ENCODE measurements at places on chromosomes 3 and 15. TPM values are rescaled to one million over a fixed set of nuclear protein-coding genes. Genes with fewer than 3 reads are reported as not detected.

DNA sequence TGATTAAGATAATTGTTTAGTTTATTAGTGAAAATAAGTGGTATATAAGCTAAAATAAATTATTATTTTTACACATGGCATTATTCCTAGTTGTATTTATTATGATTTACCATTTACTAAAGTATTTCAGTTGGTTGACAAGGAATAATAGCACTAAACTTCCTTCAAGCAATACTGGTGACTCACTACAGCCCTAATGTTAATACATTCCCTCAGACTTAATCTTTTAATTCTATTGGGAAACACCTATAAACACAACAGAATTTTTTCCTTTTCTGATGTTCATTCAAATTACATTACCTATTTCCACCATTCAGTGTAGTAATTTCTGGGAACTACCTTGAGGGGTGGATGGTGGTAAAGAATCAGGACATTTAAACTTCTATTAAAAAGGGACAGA, 264.0 kb downstream of the TIGIT start:
- no peak for DNase-seq
- peaks cover 35% of the 10 kb centered on the region for H3K4me1 ChIP-seq
- no peak overlapping the region for H3K4me3 ChIP-seq
- peaks cover 7% of the 10 kb centered on the region for H3K36me3 ChIP-seq
- no peak overlapping the region for H3K27ac ChIP-seq

DNA sequence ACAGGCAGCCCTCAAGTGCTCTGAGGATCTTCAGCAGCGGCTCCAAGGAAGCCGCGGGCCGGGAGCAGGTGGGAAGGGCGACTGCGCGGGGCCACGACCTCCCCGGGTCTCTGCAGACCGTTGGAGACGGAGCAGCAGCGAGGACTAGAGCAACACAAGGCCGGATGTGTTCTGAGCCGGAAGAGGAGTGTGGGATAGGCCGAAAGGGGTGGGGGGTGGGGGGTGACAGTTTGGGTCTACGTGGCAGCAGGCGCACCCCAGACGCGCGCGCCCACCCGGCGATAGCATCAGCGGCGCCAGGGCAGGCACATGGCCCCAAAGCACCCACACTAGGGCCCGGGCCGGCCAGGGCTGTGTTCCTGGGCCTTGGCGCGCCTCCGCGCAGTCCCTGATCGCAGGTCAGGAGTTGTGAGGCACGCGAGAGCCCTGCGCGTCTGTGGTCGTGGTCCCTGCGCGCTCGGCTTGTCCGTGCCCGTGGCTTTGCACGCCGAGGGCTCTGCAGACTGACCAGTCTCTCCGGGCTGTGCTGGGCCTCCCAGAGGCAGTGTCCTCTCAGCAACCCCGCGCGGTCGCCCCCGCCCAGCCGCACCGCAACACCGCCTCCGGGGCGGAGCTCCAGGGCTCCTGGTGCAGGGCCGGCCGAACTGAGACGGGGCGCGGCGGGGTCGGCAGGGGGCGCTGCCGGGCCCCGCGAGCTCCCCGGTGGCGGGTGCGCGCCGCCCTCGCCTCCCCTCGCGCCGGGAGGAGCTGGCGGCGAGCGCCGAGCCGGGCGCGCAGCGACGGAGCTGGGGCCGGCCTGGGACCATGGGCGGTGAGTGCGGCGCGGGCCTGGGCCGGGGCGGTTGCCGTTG, at the start of gene PXYLP1:
Gene PXYLP1 (plus strand): TSS at position 725 of the 851 bp plus-strand sequence. CDS start 28,351 bp downstream, outside the sequence.
- peaks cover 9% of the 10 kb centered on the region for H3K36me3 ChIP-seq
- peak within 1 kb of the TSS; percentile 74 for H3K4me3 ChIP-seq
- H3K4me1 ChIP-seq: peaks cover 37% of the 10 kb centered on the region
- peak within 1 kb of the TSS; percentile 75 for H3K27ac ChIP-seq

DNA sequence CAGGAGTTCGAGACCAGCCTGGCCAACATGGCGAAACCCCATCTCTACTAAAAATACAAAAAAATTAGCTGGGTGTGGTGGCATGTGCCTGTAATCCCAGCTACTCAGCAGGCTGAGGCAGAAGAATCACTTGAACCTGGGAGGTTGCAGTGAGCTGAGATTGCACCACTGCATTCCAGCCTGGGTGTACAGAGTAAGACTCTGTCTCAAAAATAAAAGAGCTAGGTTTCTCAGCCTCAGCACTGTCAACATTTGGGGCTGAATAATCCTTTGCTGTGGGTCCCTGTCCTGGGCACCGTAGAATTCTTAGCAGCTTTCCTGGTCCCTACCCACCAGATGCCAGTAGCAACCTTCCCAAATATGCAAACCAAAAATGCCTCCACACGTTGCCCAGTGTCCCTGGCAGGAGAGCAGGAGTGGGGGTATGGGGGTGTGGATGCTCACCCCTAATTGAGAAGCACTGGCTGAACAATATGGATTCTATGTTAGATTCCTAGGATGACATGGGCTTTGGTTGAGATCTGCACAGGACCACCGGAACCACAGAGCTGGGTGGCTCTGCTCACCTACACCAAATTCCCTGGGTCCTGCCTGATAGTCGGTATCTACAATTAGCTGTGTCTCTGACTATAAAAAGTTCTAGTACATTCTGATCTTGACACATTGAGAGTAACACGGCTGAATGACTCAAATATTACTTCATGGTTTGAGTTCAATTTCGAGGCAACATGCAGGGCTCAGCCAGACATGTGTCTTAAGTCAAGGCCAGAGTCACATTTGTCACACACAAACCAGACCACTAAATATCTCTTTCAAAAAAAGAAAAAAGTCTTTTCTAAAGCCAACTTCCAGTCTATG, 577.0 kb upstream of the MDFIC2 start:
- peaks cover 1% of the 10 kb centered on the region for H3K36me3 ChIP-seq
- DNase-seq: no peak
- peak overlapping the region; percentile 75 for H3K27ac ChIP-seq
- H3K4me3 ChIP-seq: no peak overlapping the region
- peaks cover 24% of the 10 kb centered on the region for H3K4me1 ChIP-seq
- no peaks in the 10 kb centered on the region for H3K27me3 ChIP-seq

DNA sequence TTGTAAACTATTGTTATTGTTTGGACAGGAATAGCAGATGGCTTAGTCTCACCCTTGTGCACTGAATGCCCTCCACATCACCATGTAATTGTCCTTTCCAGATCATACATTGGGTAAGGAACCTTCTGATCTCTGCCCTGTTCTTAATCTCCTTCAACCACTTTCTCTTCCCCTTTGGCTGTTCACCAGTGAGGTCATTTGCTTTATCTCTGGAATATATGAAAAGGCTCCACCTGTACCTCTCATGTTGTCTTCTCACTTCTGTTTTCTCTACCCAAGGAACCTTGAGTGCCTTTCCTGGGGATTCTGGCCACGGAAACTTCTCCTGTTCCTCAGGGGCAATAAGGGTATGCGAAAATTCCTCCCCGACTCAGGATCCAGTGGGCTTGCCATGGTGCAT, 28.5 kb downstream of the MCTP2 start:
- H3K27me3 ChIP-seq: peaks cover 3% of the 10 kb centered on the region
- DNase-seq: no peak
- no peaks in the 10 kb centered on the region for H3K36me3 ChIP-seq
- H3K27ac ChIP-seq: no peak overlapping the region

Gene AADACL2
- total RNA-seq: not detected

Gene FAM81A
- 0.54 TPM for total RNA-seq

- H3K36me3 ChIP-seq: peaks cover 2% of the 10 kb centered on the region
- peak overlapping the region; percentile 63 for H3K27ac ChIP-seq
- DNase-seq: no peak
- H3K4me1 ChIP-seq: peaks cover 21% of the 10 kb centered on the region
- H3K27me3 ChIP-seq: peaks cover 28% of the 10 kb centered on the region
Observed at GRCh38 chr15:42031198-42031915, 10.5 kb upstream of the PLA2G4E start.

GRCh38 chr3:152236716-152237115, 32.0 kb upstream of the MBNL1 start:
- H3K36me3 ChIP-seq: no peaks in the 10 kb centered on the region
- H3K27me3 ChIP-seq: no peaks in the 10 kb centered on the region
- DNase-seq: no peak
- no peak overlapping the region for H3K4me3 ChIP-seq
- peak overlapping the region; percentile 28 for H3K27ac ChIP-seq

GRCh38 chr3:45332493-45332892, 55.9 kb upstream of the LARS2 start:
- H3K4me3 ChIP-seq: no peak overlapping the region
- no peaks in the 10 kb centered on the region for H3K36me3 ChIP-seq
- no peak for DNase-seq

DNA sequence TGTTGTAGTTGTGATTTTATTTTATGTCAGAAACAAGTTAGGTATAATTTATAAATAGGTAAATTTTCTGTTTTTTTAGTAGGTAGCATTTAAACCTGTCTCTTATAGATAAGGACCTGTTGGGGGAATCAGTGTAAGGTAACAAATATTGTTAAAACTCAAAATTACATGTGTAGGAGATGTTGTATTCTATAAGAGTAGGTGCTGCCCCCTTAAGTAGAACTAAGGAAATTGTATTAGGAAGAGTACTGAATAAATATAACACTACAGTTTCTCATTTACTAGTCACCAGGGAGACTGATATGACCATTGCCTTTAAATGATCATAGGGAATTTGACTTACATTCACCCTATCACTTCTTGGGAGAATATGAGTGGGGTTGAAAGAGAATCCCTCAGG, 31.2 kb downstream of the SLC25A36 start:
- H3K27me3 ChIP-seq: no peaks in the 10 kb centered on the region
- no peaks in the 10 kb centered on the region for H3K4me1 ChIP-seq
- no peak for DNase-seq
- no peak overlapping the region for H3K4me3 ChIP-seq

DNA sequence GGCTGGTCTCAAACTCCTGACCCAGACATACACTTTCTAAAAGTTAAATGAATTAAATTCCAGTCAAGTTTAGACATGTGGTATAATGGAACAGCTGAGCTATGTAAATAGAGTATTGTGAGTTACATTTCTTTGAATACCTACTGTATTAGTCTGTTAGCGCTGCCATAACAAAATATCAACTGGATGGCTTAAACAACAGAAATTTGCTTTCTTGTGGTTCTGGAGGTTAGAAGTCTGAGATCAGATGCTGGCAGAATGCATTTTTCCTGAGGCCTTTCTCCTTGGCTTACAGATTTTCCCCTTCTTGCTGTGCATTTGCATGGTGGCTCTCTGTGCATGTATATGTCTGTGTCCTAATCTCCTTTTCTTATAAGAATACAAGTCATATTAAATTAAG, 101.5 kb upstream of the TGFBR2 start:
- H3K4me1 ChIP-seq: peaks cover 21% of the 10 kb centered on the region
- no peaks in the 10 kb centered on the region for H3K27me3 ChIP-seq
- no peaks in the 10 kb centered on the region for H3K36me3 ChIP-seq

Gene ILDR1
- total RNA-seq: not detected

Gene SLC2A2
- not detected for total RNA-seq

Gene TERC
- total RNA-seq: 1.4 TPM

DNA sequence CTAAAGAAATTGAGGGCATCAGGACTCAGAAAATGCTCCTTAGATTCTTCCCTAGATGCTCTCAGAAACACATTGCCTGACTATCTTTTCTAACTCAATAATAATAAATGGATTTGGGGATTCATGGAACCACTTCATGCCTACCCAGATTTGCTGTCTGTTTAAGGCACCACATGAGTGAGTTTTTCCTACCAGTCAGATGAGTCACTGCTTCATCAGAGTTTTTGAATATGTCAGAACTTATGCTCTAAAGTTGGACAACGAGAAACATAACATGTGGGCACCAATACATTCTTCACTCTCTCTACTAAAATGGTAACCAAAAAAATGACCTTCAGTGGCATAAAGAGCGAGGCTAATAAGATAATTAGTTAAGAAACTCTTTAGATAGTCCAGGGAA, 1135.1 kb downstream of the TUSC7 start:
- peaks cover 6% of the 10 kb centered on the region for H3K4me1 ChIP-seq
- H3K27ac ChIP-seq: no peak overlapping the region
- no peak for DNase-seq
- no peaks in the 10 kb centered on the region for H3K36me3 ChIP-seq
- H3K4me3 ChIP-seq: no peak overlapping the region

DNA sequence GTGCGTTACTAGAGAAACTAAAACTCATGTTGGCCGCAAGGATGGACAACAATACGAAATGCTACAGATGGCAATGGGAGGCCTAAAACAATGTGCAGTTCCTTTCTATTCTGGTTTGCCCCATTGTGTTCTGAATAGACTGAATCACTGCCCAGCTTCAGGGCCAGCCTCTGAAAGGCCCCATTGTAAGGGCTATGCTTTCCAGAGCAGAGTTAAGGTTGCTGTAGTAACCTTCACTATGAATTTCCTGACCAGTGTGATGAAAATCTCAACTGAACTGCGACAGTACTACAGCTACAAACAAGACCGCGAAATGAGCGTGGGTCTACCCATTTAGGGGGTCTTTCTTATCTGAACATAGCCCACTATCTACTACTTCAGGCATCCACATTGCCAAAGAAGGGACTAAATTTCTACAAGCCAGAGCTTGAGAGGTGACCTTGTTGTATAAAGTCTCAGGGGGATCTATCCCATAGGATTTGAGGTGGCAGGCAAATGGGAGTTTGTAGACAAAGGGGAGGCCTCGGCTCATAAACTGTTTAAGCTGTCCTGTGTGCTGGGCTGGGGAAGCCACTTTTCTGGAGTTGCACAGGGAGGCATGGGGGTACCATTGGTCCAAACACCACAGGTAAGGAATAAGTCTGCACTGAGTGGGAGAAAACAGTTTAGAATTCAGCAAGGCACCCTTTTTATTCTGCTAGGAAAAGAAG, 80.1 kb downstream of the MYO1E start:
- H3K27me3 ChIP-seq: no peaks in the 10 kb centered on the region
- H3K4me3 ChIP-seq: no peak overlapping the region
- peaks cover 62% of the 10 kb centered on the region for H3K4me1 ChIP-seq

Gene EPHB3
- total RNA-seq: 7.2 TPM

DNA sequence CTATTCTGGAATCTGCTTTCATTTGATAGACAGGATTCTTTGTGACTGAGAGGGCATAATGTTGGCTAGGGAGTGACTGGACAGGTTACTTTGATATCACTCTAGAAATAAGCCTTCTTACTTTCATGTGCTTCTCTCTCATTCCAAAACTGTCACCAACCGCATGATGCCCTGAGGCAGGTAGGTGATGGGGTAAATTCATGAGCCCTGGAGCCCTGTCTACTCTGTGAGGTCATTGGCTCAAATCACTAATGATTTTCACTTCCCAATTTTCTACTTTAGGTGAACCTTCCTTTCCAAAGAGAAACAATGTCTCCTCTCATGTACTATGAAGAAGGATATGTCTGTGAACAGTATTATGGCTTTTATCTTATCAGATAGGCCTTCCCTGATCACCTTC, 596.7 kb downstream of the TUSC7 start:
- DNase-seq: no peak
- no peaks in the 10 kb centered on the region for H3K27me3 ChIP-seq
- H3K27ac ChIP-seq: no peak overlapping the region
- H3K4me1 ChIP-seq: peaks cover 4% of the 10 kb centered on the region
- no peaks in the 10 kb centered on the region for H3K36me3 ChIP-seq

- no peak overlapping the region for H3K4me3 ChIP-seq
- peaks cover 3% of the 10 kb centered on the region for H3K36me3 ChIP-seq
- no peak overlapping the region for H3K27ac ChIP-seq
- H3K4me1 ChIP-seq: no peaks in the 10 kb centered on the region
- DNase-seq: no peak
- peaks cover 5% of the 10 kb centered on the region for H3K27me3 ChIP-seq
Observed at GRCh38 chr3:13031621-13032020, 41.6 kb downstream of the IQSEC1 start.
